H9 (cell line): ENCODE measurements at places on chromosomes 5 and 9.
A peak's percentile ranks its signal among the peaks of the same experiment; 100 is the strongest.

GRCh38 chr9:2623288-2624050 is 1.9 kb downstream of the VLDLR start:
- peak; percentile 78 for DNase-seq

GRCh38 chr5:88203981-88204750 is 64.5 kb downstream of the TMEM161B start:
- DNase-seq: no peak

GRCh38 chr5:109992264-109992915 is 302.7 kb downstream of the MAN2A1 start:
- no peak for DNase-seq

- no peak for DNase-seq
Observed at GRCh38 chr9:112839331-112839730, 51.3 kb downstream of the SLC46A2 start.

DNA sequence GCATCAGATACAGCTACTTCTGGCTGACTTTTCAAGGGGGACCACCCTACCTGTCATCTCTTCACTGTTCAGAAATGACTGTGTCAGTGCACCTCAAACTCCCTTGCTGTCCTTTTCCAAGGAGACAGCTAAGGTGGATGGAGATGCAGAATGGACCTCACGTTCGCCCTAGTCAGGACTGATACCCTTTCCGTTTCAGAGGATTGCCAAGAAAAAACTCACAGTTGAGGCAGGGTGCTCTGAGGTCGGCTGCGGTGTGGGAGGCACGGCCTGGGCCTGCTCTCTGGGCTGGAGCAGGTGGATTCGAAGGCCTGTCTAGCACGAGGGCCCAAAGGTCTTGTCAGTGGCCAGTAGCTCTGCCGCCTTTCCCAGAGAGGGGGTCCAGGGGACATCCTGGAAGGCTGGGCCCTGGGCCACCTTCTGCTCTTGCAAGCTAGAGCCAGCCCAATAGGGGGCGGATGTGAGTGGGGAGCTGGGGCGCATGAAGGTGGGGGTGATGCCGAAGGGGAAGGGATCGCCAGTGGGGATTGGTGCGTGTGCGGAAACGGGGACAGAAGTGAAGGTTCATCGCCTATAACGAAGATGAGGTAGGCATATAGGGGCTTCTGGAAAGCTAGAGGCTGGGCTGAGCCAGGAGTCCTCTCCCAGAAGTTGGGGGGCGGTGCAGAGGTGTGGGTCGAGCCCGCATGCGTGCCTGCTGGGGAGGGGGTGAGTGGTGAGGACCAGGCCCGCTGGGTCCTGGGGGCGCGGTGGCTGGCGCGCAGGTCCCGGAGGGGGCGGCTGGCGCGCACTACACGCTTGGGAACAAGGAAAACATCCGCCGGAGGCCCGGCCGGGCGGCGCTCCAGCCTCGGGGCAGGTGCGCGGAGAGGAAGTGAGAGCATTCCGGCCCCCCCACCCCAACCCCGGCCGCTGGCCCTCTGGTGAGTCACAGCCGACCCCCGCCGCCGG is 2.5 kb upstream of the MSMP start:
- DNase-seq: peak; percentile 77

DNA sequence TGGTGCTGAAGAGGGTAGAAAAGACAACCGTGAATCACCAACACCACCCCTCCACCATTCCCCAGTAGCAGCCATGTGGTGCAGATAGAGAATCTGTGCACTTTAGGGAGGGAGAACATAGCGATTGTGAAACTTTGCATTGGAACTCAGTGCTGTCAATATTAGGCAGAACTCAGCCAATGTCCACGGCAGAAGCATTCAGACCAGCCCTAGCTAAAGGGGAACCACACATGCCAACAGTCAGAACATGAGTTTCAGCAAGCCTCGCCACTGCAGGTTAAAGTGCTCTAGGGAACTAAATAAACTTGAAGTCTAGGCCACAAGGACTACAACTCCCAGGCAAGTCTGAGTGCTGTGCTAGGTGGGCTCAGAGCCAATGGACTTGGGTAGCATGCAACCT is 38.5 kb upstream of the DEPDC1B start:
- DNase-seq: no peak
